ENCODE measurements at places on chromosomes 6 and 20. TPM values are rescaled to one million over a fixed set of nuclear protein-coding genes. Genes with fewer than 3 reads are reported as not detected.

The HLA-DOB gene
- total RNA-seq: 0.14 TPM

The ESR1 gene
- total RNA-seq: not detected

The TAF11 gene
- 19.3 TPM for total RNA-seq

The TSPO2 gene
- total RNA-seq: not detected

The BTN3A1 gene
- total RNA-seq: 3.3 TPM

The NMBR gene
- total RNA-seq: not detected

The TSPYL4 gene
- 3.3 TPM for total RNA-seq

The PRL gene
- not detected for total RNA-seq

The DEFB132 gene
- not detected for total RNA-seq

The TMEM151B gene
- total RNA-seq: not detected

The IL17F gene
- not detected for total RNA-seq

The SLC22A16 gene
- total RNA-seq: not detected

The MYCT1 gene
- not detected for total RNA-seq

The CNR1 gene
- 0.49 TPM for total RNA-seq

The KIFC1 gene
- 44.5 TPM for total RNA-seq

The VWA7 gene
- 2.0 TPM for total RNA-seq

Data from A549 treated with DMSO at 1 μM for 4 hours (cell line).